ENCODE measurements at places on chromosomes 2 and 18.

- no peak for DNase-seq
These were observed 2.7 kb downstream of the TCF4 start for GRCh38 chr18:55585065-55585919.

- DNase-seq: no peak
These were observed 82.4 kb downstream of the ACAA2 start for GRCh38 chr18:49730951-49731391.

DNA sequence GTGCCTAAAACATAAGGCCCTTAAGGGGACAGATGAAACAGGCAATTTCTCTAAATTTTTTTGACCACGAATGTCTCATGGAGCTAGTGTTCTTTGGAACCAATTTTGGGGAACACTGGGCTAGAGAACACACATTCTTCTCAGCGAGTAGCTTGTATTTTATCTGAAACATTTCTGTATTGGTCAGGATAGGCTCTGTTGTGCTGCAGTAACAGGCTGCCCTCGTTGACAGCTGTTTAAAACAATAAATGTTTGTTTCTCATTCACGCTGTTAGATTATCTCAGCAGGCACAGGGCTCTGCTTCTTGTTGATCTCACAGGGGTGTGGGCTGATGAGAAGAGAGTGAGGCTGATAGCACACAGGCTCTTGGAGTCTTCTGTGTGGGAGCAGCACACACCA is 105.3 kb downstream of the SH3RF3 start:
- no peak for DNase-seq

- no peak for DNase-seq
These were observed 119.1 kb upstream of the RND3 start for GRCh38 chr2:150606380-150607060.

DNA sequence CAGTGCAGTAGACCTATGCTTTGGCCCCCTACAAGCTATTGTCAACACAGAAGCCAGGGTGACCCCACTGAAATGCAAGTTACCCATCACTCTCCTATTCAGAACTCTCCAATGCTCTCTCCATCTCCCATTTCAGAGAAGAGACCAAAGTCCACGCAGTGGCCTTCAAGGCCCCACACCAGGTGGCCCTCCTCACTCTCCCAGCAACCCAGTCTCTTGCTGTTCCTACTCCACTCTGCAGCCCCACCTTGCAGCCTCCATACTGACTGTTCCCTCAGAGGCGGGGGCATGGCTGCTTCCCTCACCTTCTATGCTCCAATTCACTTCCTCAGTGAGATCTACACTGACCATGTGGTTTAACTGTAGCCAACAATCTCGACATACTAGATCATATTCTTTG is 313.3 kb downstream of the CELF4 start:
- DNase-seq: no peak

GRCh38 chr2:236472720-236473495 is 96.7 kb upstream of the ACKR3 start:
- DNase-seq: no peak
